ENCODE measurements at places on chromosomes 2 and 18. TPM values are rescaled to one million over a fixed set of nuclear protein-coding genes. Genes with fewer than 3 reads are reported as not detected.

The GALNT5 gene
- total RNA-seq = 6.8 TPM

The HTR2B gene
- not detected for total RNA-seq

The CREG2 gene
- 120 TPM for total RNA-seq

The SPDYA gene
- 2.0 TPM for total RNA-seq

The SCN3A gene
- not detected for total RNA-seq

The NMUR1 gene
- total RNA-seq = not detected

The CGREF1 gene
- 4.4 TPM for total RNA-seq

The CROCC2 gene
- total RNA-seq = not detected

The INHBB gene
- total RNA-seq = 28.6 TPM

The OSR1 gene
- 3.0 TPM for total RNA-seq

The SERPINB4 gene
- total RNA-seq = not detected

The HRH4 gene
- total RNA-seq = not detected

The TBR1 gene
- total RNA-seq = 0.11 TPM

The SCN2A gene
- total RNA-seq = not detected

The SULT1C4 gene
- total RNA-seq = 5.1 TPM

The IDH1 gene
- 265 TPM for total RNA-seq

The BIN1 gene
- 205 TPM for total RNA-seq

The STARD6 gene
- not detected for total RNA-seq

The CXCR1 gene
- not detected for total RNA-seq

The EGR4 gene
- total RNA-seq = not detected

The ALK gene
- total RNA-seq = not detected

The UBXN4 gene
- total RNA-seq = 98.1 TPM

The ABCB11 gene
- total RNA-seq = not detected

The VPS4B gene
- total RNA-seq = 35.3 TPM

The CTNNA2 gene
- total RNA-seq = not detected

The NIF3L1 gene
- total RNA-seq = 40.7 TPM

The LINC00305 gene
- total RNA-seq = not detected

The CCDC102B gene
- total RNA-seq = 1.1 TPM

The SLC66A3 gene
- 10.4 TPM for total RNA-seq

The ARHGAP25 gene
- total RNA-seq = 0.48 TPM

The ZNF385B gene
- total RNA-seq = 0.77 TPM
